ENCODE measurements at places on chromosomes 6 and 20.

DNA sequence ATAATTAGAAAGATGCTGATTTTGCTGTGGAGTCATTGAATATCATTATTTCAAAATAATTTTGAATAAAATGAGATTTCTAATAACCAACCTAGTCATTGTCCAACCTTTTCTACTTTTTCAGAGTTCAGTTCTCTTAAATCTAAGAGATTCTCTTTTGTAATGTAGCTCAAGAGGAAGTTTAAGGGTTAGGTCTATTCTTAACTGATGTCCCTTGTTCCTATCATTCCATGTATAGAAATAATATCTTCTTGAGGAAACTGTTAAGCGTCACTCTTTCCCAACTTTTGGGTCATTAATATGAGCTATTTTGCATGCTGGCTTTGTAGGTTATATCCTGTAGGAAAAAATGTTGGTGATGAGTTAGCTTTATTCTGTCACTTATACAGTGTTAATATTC lies 27.0 kb downstream of the RNF144B start:
- no peak for DNase-seq

GRCh38 chr6:122806291-122806690 lies 17.2 kb downstream of the SMPDL3A start:
- no peak for DNase-seq

GRCh38 chr6:3389390-3390167 lies 67.3 kb downstream of the SLC22A23 start:
- DNase-seq: no peak

DNA sequence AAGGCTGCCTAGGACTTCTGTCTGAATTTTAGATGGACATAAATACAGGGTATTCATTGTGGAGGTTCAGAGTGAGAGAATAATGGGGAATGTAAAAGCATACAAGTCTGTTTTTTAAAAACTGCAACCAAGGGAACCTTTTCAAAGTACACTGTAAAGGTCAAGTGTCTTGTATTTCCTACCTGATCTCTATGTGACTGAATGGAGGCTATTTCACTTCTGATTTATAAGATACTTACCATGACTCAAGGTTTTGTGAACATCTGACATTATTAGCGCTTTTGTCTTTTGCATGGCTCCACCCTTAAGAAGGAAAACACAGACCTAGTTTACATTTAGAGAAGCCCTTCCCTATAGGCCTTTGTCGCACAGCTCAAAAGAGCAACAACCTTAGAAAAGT lies 126.5 kb downstream of the ZFAND3 start:
- DNase-seq: no peak

- no peak for DNase-seq
Observed at GRCh38 chr20:2740702-2741101, 48.1 kb downstream of the EBF4 start.

DNA sequence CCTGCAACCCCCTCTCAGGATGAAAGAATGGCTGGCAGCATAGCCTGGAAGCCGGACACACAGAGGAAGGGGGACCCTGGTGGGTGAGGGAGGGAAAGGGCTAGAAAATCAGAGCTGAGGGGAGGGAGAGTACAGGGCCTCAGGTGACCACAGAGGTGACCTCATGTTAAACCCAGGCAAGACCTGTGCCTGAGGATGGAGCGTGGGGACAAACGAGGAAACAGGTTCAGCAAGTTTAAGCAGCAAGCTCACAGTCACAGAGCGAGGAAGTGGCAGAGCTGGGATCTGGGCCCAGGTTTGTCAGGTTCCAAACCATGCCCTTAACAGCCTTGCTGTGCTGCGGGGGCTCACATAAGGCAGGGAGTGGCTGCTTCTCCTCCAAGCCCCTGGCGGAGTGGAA lies 4.0 kb upstream of the BPI start:
- DNase-seq: no peak

DNA sequence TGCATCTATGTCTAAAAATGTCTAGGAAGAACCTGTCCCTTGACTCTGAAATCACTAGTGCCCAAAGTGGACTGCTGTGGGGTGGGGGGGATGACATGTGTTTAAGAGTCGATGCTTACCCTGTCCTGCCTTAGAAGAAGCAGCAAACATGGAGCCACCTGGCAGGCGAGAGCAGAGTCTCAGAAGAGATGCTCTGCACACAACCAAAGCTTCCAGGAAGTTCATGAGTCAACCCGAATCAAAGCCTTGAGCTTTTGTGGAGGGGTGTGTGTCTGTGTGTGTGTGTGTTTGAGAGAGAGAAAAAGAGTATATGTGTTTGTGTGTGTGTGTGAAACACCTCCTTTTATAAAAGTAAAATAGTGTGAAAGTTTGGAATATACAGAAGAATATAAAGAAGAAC lies 269.9 kb downstream of the ALDH8A1 start:
- no peak for DNase-seq

- no peak for DNase-seq
Observed at GRCh38 chr20:32052090-32052777, at the start of gene HCK. Gene HCK (plus strand): TSS chr20:32052242.

DNA sequence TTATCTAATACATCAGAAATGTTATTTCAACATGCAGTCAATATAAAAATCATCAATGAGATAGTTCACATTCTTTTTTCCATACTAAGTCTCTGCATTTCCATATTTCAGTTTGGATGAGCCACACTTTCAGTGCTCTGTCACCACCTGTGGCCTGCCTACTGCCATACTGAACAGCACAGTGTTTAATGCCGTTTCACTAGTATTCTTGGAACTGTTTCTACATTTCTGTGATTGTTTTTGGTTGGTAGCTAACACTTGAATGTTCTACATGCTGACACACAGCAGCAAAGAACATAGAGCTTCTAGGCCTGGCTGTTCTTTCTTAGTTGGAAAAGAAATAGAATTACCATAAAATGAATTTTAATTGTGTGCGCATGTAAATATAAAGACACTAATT lies 61.4 kb upstream of the KIF25 start:
- DNase-seq: no peak

DNA sequence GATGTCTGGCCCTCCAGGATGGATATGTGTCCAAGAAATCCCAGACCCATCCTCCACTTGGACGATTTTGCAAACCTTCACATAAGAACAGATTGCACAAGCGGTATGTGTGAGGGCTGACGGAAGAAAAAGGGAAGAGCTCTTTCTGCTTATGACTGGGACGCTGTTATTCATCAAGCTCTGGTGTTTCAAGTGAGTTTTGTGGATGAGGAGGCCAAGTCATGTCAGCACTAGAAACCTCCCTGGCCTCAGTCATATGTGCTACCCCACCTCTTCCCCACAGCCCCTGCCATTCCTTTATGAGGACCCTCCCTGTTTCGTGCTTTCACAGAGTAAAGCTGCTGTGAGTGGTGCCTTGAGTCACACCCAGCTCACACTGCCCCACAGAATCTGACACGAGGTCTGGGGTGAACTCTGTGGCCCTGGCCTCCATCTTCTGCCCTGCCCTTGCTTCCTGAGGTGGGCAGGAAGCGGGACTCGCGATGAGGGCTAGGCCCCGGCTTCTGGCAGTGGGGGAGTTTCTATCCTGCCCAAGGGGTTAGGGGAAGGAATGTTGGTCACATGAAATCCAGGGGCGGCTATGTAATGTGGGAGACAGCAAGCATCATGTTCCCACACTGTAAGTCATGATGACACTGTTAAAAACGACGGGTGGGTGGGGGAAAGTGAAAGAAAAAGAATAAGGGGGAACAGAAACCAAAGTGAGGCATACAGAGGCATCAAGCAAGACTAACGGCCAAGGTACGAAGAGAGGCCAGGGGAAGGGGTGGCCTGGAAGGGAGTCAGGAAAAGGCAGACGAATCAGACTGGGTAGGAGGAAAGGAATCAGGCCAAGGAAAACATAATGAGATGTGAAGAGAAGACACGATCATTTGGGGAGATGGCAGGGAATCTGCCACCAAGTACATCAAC lies 78.1 kb downstream of the PRDM1 start:
- DNase-seq: peak; percentile 57

DNA sequence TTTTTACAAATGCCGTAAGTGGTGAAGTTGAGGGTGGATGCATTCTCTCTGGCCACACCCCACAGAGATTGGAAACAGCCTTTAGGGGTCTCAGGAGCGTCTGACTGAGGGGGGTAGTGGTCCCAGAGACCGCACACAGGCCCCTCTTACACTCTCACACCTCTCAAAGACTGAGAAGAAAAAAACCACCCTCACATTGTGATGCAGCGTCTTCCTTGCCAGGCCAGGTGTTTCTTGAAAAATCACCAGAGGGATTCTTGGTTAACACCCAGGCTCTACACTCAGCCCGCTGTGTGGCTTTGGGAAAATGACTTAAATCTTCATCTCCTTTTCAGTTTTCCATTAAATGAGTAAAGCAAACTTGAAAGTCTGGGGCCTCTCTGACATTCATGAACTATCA lies 115.8 kb upstream of the SPTLC3 start:
- no peak for DNase-seq

DNA sequence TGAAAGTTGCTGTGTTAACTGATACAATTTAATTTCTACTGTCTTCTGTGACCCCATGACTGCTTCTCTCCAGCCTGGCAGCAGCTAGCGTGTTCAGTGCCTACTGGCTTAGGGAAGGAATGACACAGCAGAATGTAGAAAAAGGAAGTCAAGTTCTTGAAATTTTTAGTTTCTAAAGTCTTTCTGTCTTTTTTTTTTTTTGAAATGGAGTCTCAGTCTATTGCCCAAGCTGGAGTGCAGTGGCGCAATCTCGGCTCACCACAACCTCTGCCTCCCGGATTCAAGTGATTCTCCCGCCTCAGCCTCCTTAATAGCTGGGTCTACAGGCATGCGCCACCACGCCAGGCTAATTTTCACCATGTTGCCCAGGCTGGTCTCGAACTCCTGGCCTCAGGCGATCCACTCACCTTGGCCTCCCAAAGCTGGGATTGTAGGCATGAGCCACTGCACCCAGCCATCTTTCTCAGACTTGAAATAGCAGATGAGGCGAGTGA lies 39.3 kb downstream of the PCNA start:
- no peak for DNase-seq

- no peak for DNase-seq
Observed at GRCh38 chr6:92339936-92340640, 1079.3 kb downstream of the EPHA7 start.

DNA sequence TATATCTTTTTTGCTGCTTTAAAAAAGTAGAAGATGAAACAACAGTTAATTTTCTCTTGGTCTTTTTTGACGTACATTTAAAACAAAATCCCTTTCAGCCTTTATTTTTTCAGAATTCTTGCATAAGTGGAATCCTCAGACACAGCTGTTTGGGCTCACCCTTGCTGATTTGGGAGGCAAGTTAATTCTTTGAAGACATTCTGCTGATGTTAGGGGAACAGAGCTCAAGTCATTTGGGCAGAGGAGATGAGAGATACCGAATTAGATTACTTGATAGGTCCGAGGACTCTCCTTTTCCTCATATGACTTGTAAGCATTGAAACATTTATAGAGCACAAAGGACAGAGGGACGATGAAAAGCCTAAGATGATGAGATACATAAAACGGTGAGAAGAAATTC lies 567.9 kb upstream of the CITED2 start:
- no peak for DNase-seq

DNA sequence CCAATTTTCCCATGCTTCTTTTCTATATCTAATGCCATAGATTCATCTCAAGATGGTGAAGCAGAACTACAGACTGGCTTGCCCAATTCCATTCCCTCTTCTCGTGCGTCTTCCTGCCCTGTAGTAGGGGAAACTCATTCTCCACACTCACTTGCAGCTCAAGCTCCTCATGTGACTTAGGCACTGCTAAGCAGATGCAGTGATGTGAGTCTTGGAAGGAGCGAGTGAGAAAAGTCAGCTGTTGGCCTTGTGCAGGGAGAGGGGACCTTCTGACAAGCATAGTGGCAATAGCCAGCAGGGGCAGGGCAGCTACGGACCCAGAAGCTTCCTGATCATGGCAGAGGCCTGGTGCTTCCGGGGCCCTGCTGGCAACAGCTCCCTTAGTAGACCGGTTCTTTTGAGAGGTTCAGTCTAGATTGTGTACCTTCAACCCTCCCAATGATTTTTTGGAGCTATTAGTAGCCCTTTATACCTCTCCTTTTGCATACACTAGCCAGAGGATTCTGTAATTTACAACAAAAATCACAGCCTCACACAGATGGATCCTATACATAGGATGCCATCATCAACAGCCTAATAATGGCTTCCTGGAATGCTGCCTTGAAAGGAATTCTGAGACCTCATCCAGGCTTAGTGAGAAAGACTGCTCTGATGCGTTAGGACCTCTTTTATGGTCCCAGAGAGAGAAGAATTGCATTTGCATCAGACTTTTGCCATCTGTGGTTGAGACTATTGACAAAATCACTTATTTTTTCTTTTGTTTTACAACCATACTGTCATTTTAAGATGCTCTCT lies 121.5 kb upstream of the RIPOR2 start:
- DNase-seq: no peak

DNA sequence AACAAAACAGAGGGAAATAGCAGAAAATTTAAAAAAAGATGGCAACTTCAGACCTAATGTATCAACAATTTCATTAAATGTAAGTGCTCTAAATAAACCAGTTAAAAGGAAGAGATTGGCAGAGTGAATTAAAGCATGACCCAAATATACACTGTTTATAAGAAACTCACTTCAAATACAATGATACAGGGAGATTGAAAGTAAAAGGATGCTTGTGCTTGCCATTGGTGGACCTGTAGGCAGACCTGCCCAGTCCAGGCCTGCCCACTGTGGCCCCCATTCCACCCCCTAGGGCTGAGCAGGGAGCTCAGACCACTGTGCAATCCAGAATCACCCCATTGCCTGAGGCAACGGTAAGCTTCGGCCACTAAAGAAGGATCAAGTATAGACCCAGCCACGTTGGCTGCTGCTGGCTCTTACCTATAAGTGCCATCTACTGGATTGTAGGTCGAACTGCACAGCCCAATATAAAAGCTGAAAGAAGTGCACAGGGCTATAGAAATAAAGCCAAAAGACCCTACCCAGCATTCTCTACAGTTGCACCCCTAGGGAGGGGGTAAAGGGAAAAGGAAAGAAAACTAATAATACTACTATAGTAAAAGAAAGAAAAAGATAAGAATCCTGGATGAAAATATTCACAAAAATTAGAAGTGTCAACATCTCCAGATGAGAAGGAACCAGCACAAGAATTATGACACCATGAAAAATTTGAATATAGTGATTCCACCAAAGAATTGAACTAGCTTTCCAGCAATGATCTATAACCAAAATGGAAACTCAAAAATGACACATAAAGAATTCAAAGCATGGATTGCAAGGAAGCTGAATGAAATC lies 36.1 kb downstream of the PSMB1 start:
- DNase-seq: peak; percentile 62

DNA sequence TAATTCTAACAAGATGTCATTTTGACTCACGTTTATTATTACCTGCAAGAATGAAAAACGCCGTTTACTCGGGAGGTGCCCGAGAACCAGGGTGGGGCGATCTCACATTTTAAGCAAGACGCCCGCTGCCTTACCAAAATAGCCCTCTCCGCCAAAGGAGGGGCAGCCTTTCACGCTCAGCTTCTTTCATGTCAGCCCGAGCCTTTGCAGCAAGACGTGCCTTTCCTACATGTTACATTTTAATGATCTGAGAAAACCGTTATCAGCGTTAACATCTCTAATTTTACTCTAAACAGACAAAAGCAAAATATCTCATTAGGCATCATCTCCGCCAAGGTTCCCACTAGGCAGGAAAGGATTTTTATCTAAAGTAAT lies 2.0 kb downstream of the BACH2 start:
- peak; percentile 24 for DNase-seq

Data from hematopoietic multipotent progenitor cell (in vitro differentiated cells).